Neural crest cell (in vitro differentiated cells): ENCODE measurements at places on chromosomes 5 and 9.

DNA sequence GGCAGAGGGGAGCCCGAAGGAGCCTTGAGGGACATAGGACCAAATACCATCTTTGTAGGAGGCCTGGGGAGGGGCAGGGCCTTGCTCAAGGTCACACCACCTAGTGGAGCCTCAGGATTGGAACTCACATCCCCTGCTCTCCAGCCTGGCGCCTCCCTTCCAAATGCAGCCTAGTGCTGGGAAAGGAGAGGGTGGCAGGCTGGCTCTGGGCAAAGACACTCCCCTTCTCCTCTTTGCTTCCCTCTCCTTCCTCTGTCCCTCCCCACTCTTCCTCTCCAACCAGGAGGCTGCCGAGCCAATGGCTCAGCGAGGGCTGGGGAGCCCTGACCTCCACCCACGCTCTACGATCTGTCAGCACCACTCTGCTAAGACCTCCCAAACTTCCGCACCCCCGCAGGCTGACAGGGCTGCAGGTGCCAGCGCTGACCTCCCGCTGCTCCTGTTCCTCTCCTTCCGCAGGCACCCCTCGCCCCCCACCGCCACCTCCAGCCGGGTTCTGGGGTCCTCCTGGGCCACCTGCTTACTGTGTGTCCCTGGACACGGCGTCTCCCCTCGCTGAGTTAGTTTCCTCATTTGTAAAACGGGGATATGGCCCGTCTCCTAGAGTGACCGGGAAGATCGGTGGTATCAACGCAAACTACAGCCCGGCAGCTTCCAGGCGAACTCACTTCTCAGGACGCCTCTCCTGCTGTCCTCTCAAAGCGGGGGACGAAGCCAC, 52.9 kb downstream of the C9orf50 start:
- DNase-seq, result no peak

- no peak for DNase-seq
Observed at GRCh38 chr9:136273244-136273865, 27.7 kb upstream of the QSOX2 start.

GRCh38 chr5:16600946-16601345, 15.9 kb downstream of the RETREG1 start:
- no peak for DNase-seq

DNA sequence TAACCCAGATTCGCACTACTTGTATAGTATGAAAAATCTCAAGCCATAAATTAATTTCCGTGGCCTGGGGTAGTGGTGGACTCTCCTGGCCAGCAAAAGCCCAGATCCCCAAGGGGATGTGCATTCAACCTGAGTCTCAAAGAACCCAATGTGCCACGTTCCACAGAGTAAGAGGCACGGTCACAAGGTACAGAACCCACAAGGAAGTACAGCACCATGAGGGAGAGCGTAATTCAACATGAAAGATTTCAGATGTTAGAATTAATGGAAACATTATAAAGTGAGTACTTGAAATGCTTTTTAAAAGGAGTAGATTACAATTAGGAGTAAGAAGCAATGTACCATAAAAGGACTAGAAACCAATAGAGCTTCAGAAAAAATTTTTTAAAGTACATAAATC, 23.4 kb downstream of the SRD5A1 start:
- DNase-seq, result no peak

DNA sequence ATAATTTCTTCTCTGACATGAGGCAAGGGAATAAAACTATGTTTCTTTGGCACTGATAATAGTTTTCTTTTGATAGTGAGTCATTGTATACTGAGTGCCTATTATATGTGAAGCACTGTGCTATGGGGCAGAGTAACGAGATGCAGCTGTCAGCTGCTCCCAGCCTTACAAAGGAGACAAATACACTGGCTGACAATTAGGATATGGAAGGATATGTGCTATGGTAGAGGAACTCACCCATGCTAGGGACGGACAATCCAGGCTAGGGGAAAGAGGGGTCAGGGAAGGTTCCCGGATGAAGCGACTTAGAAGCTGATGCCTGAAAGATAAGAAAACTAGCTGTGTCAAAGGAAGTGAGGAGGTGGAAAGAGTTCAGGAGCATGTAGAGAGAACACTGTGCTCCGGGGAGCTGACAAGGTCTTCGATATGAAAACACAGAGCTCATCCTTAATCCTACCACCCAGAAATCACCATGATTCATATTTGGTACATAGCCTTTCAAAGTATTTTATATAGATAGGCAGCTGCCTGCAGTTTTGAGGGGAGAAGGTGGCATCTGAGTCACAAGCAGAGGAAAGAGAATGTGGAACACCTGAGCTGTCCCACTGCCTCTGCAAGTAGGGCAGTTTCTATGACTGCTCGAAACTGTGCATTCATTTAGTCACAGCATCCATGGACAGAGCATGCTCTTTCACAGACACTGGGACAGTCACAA, 12.1 kb downstream of the BSPRY start:
- DNase-seq, result no peak

DNA sequence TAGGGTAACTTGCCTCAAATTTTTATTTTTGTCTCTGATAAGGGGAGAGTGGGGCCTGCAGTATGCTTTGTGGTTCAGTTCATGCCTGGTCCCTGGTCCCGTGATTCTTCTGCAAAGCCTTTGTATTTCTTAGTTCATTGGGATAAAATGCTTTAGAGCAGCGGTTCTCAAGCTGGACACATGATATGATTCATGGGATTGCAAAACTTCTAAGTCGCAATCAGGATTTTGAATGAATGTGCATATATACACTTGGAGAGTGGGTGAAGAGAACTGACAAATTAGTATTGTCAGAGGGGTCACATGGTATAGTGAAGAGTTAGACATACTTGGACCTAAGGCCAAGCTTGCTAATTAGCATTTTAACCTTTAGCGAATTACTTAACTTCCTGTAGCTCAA, 265.4 kb upstream of the KLF9 start:
- no peak for DNase-seq

GRCh38 chr9:126125577-126125976, 201.1 kb upstream of the MVB12B start:
- no peak for DNase-seq

DNA sequence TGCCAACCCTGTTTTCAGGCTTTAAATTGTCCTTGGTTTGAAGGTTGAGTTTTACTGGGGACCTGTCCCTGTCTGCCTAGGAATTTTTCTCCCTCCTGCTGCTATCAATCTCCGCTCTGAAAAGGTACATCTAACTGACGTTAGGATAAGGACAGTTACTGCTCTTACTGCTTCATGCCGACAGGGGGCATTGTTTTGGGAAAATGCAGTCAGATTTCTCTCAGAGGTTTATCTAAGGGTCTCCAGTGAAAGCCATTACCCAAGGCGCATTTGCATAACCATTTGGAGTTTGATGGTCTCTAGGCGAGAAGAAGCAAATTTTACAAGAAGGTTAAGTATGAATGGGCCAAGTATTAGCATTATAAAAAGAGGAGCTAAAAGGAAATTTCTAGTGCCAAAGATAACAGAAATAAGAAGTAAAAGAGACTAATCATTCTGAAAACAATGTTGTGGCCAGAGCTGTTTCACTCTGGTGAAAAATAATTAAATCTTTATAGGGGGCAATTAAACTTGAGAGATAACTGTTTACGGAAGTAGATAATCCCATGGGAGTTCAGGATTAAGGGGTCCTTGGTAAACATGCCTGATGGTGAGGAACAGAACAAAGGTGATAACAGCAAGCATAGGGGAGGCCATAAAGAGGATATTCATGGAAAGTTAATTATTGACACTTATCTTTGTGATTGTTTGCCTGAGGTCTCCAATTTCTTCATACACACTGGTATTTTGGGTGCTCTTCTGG, 605.0 kb downstream of the MTRR start:
- DNase-seq, result no peak

DNA sequence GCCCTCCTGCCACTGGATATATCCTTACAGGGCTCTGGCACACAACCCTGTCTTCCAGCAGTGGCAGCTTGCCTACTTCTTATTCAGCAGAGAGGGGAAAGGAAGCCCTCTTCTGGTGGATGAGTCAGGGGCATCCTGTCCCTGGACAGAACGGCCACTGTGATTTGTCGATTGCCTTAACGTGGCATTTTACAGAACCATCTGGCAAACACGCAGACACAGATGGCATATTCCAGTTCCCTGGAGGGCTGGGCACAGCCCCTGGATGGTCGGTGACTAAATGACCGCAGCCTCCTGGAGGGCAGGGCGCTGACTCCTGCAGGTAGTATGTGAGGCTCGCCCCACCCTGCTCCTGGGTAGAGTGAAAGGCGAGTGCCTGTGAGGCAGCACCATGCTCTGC, 62.1 kb downstream of the DCP2 start:
- no peak for DNase-seq

GRCh38 chr9:69193685-69194032, 19.6 kb downstream of the TJP2 start:
- DNase-seq, result no peak

DNA sequence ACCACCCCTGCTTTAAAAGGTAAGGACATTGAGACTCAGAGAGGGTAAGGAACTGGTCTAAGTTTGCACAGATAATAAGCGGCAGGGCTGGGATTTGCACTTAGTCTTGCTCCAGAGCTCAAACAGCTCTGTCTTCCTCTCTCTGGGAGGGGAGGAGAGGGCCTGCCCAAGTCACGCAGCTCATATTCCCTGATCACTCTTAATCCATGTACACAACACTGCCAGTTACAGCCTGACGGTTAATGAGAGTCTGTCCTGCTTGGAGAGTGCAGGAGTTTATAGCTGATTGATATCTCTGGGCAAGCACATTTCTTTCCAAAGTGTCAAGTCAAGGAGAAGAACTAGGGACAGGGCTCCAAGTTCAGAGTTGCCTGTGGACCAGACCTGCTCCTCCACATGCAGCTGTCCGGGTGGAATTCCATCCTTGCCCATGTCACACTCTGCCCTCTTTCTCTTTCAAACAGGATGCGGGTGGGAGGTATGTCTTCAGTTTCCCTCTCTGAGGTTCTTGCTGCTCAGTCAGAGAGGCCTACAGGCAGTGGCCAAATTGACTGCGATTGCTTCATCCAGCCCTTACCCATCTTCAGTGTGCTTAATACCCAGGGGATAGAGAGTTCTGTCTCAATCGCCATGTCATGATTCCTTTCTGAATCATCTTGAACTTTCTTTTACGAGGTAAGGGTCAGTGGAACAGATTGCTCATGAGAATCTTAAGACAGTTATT, 54.5 kb downstream of the GALNT12 start:
- DNase-seq, result no peak

- DNase-seq, result no peak
Observed at GRCh38 chr5:125558016-125558415, 811.6 kb upstream of the ZNF608 start.

DNA sequence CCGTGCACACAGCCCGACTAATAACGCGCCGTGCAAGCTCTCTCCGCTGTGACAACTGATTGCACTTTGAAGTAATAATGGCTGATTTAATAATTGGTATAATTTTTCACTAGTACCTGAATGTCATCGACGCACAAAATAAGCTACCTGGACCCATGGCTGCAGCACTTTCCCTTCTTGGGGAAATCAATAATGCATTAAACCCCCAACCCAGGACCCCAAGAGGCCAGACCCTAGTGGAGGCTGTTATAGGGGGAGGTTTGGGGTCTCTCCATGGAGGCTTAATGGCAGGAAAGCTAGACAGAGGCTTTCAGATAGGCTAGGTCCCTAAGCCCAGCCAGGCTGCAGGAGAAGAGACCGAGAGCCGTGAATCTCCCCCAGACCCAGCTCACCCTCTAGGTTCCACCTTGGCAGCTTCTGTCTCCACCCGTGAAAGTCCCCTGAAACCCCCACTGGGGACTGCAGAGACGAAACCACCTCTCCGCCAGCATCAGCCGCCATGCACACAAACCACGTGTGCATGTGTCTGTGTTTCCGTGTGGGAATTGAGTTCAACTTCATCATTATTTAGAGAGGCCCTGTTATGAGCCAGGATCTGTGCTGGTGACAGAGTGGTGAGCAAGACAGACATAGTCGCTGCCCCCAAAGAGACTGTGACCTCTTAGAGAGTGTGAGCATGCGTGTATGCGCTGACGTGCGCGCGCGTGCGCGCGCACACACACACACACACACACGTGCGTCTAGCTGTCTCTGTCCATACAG, 168.6 kb upstream of the MVB12B start:
- no peak for DNase-seq

- no peak for DNase-seq
Observed at GRCh38 chr9:5652821-5653220, 23.9 kb downstream of the RIC1 start.
